Fibroblast of villous mesenchyme (primary cell): ENCODE measurements at places on chromosomes 3 and 15. TPM values are rescaled to one million over a fixed set of nuclear protein-coding genes. Genes with fewer than 3 reads are reported as not detected.
A peak's percentile ranks its signal among the peaks of the same experiment; 100 is the strongest.

- peak; percentile 15 for DNase-seq
Measured at GRCh38 chr3:80688814-80689213, 921.0 kb upstream of the ROBO1 start.

DNA sequence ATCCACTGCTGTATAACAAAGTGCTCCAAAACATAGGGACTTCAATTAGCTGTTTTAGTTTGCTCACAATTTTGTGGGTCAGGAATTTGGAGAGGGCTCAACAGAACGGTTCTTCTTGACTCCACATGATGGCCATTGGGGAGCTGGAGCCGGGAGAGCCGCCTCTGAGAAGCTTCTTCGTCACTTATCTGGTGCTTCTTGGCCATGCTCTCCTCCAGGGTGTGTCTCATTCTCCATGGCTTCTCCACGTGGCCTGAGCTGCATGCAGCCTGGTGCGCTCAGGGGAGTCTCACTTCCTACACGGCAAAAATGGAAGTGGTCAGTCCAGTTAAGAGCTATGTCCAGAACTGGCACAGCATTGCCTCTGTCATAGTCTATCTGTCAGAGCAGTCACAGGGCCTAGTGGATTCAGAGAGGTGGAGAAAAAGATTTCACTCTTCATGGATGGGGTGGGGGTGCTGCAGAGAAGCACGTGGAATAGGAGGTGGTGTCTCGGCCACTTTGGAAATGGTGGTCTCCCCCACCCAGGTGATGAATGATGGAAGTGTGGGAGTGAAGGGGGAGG, 26.3 kb upstream of the PRR23E start:
- no peak for DNase-seq

GRCh38 chr3:136195258-136196063, 674 bp downstream of the MSL2 start:
- peak; percentile 60 for DNase-seq

DNA sequence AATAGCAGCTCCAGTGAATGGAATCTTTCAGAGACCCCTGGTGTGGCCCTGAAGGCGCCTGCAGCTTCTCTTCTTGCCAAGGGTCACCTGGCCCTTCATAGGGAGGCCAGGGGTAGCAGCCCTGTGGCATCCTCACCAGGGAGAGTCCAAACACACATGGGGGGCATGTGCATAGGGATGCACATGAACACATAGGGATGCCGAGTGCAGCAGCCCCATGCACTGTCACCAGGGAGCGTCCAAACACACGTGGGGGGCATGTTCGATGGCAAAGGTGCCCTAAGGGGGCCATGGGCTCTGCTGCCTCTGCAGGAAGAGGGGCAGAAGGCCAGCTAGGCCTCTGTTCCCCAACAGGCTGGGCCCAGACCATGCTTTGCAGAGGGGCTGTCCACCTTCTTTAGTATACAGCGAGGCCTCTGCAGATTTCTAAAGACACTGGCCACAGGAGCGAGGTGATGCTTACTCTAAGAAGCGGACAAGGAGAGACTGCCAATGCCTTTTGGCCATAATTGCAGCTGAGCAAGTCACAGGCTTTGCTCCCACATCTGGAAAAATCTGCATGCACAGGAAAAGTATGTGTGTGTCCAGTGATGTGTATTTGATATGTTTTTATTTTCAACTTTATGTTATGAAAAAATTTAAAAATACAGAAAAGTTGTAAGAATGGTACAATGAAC, 21.0 kb downstream of the ANAPC13 start:
- no peak for DNase-seq

- DNase-seq = no peak
Measured at GRCh38 chr3:52527732-52528585, 5.7 kb downstream of the NT5DC2 start.

GRCh38 chr15:39919748-39920509, at the start of gene GPR176:
Gene GPR176, minus strand, starts transcription at chr15:39920266. Its CDS starts 240 bp downstream, at chr15:39920026.
- DNase-seq = peak; percentile 86

DNA sequence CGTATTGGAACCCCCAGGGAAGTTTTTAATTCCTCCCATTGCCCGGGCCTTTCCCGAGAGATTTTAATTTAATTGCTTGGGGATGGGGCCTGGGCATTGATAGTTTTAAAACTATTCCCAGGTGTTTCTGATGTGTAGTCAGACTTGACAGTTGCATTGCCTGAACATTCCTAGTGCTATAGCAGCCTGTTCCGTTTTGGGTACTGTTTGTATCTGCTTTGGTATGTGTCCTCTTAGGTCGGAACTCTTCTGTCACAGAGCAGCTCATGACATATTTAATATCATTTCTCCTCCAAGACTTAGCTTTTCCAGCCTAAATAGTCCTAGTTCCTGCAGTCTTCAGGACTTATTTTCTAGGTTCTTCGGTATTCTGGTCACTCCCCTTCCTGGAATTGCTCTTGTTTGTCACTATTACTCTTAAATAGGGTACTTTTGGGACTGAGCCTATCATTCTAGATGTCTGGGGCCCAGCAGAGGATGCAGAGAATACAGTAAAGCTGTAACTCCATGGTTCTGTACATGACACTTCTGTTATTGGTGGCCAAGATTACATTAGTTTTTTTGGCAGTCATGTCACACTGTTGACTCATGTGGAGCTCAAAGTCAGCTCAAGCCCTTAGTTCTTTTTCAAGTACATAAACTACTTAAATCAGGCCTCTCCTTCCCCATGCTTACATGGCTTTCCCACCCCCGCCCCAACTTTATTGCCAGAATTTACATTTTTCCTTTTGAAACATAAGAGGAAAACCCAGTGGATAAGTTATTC, 81.5 kb downstream of the BBX start:
- peak; percentile 34 for DNase-seq

DNA sequence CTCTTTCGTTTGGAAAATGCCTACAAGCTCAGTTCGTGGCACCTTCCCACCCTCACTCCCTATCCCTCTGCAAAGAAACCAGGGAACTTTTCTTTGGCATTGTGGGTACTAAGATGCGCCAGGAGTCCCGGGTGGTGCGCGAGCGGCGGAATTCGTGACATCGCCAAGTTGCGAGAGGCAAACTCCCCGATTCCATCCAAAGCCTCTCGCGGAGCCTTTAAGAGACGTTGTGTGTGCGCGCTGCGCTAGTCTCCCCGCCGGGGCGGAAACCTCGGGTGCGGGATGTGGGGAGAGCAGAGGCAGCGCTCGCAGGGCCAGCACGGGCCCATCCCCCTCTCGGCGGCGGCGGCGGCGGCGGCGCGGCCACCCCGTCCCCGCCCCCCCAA, 443 bp upstream of the NR2F2 start:
- peak; percentile 88 for DNase-seq

The ASB14 gene
- not detected in 2 replicates for total RNA-seq

DNA sequence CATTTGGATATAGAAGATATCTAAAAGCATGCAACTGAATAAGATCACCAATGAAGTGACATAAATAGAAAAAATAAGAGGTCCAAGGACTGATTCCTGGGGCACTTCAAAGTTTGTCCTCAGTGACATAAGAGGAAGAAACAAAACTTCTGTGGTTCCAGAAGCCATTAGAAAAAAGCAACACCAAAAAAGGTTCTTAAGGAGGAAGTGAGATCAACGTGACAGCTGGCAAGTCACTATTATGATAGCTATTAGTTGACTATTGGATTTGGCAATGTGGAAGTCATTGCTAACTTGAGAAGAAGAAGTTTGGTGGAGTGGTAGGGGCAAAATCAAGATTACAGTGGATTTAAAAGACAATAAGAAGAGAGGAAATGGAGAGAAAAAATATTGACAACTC, 1098.3 kb downstream of the NAALADL2 start:
- DNase-seq = no peak

- peak; percentile 73 for DNase-seq
Measured at GRCh38 chr3:178960181-178960580, 111.4 kb downstream of the ZMAT3 start.

The SQOR gene
- total RNA-seq = 46.7 and 81.6 TPM in 2 replicates

DNA sequence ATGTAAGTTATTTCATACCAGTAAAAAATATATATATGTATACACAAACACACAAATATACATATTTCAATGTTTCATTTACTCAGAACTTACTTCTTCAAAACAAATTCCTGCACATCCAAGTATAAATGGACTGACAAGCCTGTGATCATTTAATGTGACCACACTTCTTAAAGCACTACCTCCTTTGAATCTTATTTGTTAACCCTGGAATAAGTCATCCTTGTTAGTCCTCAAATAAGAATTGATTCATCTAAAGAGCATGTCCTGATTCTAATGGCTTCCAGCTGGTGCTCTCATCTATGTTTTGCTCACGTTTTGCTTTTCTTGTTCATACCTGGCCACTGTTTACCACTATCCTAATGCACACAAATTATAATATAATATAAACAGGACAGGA, 103.9 kb upstream of the UBP1 start:
- DNase-seq = no peak

GRCh38 chr3:124926426-124927101, 8.0 kb downstream of the MUC13 start:
- no peak for DNase-seq

The GMPS gene
- 41.9 and 52.2 TPM in 2 replicates for total RNA-seq

The SI gene
- not detected in 2 replicates for total RNA-seq

DNA sequence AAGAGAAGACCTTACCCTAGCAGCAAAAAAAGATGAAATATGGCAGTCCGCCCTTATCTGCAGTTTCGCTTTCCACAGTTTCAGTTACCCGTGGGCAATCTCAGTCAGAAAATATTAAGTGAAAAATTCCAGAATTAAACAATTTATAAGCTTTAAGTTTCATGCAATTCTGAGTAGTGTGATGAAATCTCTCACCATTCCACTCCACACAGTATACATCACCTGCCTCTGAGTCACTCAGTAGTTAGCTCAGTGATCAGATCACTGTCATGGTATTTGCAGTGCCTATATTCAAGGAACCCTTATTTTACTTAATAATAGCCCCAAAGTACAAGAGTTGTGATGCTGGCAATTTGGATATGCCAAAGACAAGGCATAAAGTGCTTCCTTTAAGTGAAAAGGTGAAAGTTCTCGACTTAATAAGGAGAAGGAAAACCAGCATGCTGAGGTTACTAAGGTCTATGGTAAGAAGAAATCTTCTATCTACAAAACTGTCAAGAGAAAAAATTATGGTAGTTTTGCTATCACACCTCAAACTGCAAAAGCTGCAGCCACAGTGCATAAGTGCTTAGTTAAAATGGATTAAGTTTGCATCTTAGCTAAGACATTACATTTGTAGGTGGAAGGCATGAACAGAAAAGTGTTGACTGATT, 48.1 kb downstream of the HSPBAP1 start:
- peak; percentile 81 for DNase-seq

DNA sequence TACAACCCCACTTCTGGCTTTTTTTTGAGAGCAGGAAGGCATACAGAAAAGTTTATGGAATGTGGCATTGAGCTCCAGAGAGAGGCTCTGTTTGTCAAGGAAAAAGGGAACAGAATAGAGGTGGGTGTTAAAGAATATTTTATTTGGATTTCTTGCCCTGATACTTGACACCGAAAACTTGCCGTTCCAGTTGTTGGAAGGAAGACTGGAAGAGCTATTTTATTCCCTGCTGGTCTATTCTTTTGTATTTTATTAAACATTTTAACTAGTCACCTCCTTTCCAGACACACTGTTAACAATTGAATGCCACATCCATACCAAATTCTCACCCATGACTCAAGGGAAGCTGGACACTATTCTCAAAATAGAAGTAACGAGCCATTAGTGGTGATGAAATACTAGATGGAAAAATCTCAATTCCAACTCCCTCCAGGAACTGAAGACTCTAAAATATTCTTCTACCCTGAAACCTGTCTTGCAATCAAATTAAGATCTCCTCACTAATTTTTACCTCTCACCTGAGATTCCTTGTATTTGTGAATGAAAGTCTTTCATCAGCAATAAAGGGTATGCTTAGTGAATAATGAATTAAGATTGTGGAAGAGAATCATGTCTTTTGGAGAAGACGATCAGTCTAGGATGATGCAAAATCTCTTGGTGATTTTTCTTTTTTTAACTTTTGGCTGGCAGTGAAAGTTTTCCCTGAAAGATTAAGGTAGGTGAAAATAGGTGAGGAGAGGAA, 28.5 kb downstream of the GREM1 start:
- no peak for DNase-seq

The INKA1 gene
- total RNA-seq = 4.7 and 11.0 TPM in 2 replicates

DNA sequence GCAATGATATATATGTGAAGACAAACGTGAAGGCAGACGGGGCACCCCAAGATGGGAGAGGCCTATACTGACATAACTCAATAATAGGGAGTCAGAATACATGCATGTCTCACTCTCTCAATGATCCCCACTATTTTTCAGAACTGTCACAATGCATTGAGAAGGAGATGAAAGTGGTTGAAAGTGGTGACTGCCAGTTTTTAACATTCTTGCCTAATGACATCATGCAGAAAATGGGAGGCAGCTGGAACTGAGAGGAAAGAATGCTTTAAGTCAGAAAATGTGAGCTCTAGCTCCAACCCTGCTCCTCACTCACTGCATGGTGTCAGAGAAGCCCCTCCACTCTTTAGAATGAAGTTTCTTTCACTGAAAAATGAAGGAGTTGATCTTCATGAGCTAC, 55.3 kb upstream of the P2RY1 start:
- DNase-seq = no peak

DNA sequence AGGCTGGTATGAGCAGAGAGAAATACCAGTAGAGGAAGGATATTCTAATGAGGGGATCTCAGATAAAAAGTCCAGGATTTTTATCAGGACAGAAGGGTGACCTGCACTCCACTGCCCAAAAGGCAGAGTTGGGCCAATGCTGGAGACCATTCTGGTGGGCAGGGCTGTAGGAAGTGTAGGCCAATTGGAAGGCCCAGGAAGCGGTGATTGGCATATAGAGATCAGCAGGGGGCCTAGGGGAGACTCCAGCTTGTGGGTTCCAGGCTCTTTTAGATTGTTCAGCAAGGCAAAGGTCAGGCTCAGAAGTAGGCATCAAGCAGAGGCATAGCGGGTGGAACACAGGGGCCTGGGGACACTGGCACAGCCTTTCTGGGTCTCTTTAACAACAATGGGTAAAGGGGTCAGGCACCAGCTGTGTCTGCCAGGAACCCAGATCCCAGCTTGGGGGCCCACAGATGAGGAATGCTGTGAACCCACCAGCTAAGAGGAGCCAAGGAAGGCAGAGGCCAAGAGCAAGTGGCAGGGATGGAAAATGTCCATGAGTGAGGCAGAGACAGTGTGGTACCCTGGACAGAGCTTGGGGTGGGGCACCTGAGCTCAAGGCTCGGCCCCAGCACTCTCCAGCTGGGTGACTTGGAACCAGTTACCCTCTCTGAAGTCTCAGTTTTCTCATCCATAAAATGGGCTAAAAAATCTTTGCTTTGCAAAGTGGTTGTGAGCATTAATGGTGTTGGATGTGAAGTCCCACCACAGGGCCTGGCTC, 27.0 kb upstream of the RASGRF1 start:
- no peak for DNase-seq

The B3GNT5 gene
- total RNA-seq = 3.2 and 6.0 TPM in 2 replicates

The ROPN1 gene
- under 0.01 TPM in 1 of 2 replicates, not detected in the other for total RNA-seq

DNA sequence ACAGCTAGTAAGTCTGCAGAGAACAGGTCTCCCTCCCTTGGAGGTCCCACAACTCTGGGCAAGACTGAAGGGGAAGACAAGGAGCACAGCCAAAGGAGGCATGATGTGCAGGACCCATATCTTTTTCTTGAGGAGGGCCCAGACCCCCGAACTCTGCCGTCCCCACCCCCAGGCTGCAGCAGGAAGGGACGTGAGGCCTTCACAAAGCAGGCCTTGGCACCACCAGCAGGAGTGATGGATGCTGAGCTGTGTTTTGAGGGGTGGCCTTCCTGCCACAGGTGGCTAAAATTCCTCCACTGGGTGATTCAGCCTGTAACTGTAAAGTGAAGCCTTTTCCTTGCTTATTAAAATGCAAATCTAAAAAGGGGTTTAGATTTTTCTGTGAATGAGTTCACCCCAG, 8.6 kb downstream of the PLA2G4D start:
- DNase-seq = no peak
